ENCODE measurements at places on chromosomes 11 and 22.

DNA sequence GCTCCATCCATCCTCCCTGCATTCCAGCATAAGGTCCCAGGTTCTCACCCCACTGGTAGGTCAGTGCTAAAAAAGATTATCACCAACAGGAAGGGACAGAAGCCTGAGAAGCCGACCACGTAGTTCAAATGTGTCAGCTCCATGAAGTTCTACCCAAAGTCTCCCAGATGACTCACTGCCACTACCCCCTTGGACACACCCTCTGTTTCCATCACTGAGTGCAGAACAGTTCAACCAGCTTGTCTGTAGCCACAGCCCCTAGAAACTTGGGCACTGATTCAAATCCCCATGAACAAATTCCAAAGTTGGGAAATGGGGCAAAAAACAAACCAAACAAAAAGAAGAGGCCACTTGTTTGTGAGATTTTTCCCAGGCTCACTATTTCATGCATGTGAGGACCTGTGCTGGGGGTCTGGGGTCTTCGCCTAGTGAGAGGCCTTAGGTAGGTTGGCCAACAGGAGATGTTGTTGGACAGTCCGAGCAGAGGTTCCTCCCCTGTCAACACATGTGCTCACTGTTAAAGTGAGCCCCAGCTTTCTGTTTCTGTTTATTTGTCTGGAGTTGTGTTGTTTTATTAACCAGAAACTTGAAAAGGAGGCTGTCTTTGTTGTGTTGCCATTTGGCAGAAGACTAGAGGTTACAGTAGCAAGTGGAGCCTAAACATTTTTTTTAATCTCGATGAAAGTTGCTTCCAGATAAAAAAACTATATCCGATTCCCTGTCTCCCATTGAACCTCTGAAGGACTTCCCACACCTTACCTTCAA is 24.2 kb upstream of the FLI1 start:
- DNase-seq: no peak

- DNase-seq: no peak
Observed at GRCh38 chr22:17832665-17833064, 58.4 kb upstream of the BID start.

GRCh38 chr22:25899566-25899965 is 157.6 kb downstream of the MYO18B start:
- DNase-seq: no peak

GRCh38 chr22:44603767-44604166 is 98.2 kb upstream of the PRR5 start:
- DNase-seq: no peak

DNA sequence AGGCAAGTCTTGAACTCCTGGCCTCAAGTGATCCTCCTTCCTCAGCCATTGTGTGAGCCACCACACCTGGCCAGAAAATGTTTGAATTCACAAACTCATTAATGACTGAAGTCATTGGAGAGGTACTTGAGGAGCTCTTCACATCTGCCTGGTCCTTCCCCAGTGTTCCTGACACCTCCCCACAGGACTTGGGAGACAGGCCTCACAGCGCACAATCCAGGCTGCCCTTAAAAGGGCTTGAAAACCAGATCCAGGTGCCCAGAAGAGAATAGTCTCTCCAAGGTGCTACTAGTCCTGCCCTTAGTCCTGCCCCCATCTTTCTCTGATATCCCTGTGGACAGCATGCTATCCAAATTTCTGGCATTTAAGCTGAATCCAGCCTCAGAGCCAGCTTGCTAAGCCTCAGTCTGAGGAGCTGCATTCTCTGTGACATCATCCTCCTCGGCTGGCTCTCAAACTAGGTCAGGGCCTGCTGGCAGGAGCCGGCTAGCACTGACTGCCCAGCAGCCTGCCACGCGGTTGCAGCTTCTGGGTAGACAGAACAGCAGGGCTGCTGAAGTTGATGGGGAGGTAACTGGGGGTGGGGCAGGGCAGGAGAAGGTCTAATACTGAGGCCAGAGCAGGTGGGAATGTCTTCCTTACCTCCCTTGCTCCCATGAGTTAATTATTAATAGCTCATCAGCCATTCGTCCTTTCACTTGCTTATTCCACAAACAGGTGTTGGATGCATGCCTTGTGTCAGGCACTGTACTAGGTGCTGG is 35.3 kb upstream of the NECTIN1 start:
- DNase-seq: no peak

- no peak for DNase-seq
Observed at GRCh38 chr11:72591785-72592502, 82.3 kb downstream of the PDE2A start.

- no peak for DNase-seq
Observed at GRCh38 chr11:11397036-11397415, 44.0 kb upstream of the CSNK2A3 start.

- DNase-seq: no peak
Observed at GRCh38 chr11:103433386-103434072, 324.3 kb downstream of the DYNC2H1 start.

DNA sequence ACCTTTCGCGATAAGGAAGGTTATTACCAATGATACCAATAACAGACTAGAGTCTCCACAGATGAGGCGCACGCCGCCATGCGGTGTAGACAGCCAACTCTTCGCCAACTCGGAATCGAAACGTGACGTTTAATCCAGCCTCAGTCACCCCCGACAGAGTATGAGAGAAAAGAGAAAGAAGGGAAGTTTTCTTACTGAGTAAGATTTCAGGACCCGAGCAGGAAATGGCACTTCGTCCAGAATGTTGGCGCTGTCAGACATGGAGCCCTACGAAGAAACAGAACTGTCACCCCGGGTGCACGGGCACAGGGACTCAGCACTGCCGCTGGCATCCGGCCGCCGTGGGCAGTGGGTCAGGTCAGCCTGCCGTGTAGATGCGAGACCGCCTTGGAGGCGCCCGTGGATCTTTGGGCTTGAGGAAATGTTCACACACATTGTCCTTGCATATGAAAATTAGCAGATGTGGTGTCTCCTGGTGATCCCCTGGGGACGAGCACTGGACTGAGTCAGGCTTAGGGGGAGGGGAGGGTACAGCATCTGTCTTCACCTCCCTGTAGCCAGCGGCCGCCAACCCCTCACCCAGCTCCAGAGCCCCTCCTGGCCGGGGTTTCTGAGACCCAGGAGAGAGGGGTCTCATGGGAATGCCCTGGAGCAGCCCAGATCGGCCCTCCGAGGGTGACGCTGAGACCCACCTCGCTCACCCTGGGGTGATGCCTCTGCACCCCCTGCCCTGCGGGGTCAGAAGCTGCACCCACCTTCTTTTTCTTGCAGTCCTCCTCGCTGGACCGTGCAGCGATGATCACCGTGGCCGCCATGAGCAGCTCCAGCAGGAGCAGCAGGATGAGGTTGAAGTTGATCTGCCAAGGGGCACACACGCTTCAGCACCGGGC is 8.3 kb downstream of the MLC1 start:
- DNase-seq: peak; percentile 84

GRCh38 chr11:130310622-130311021 is 4.1 kb downstream of the ZBTB44 start:
- DNase-seq: no peak

- peak; percentile 86 for DNase-seq
Observed at GRCh38 chr22:44412136-44412731, 85.8 kb downstream of the RTL6 start.

GRCh38 chr11:119403021-119403420 is 20.0 kb downstream of the THY1 start:
- no peak for DNase-seq

- no peak for DNase-seq
Observed at GRCh38 chr22:46185283-46185682, 35.0 kb downstream of the PPARA start.

DNA sequence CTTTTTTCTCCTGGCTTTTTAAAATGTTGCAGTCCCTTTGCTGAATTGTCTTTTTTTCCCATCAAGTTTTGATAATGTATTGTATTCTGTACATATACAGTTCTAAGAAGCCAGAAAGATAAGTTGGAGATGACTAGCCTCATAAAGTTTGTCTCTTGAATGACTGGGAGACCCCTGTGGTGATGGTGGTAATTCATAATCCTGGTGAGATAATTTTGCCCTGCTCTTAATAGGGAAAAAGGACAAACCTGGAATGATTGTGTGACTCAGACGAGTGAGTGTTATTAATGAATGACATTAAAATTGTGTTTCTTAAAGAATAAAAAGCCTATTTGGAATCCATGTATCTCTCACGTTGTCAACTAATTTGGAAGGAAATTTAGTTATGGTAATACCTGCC is 1.2 kb downstream of the HIKESHI start:
- no peak for DNase-seq

- peak; percentile 90 for DNase-seq
Observed at GRCh38 chr22:49961601-49962011, 1.0 kb downstream of the PIM3 start.

- DNase-seq: no peak
Observed at GRCh38 chr11:128018692-128019091, 568.7 kb downstream of the ETS1 start.

DNA sequence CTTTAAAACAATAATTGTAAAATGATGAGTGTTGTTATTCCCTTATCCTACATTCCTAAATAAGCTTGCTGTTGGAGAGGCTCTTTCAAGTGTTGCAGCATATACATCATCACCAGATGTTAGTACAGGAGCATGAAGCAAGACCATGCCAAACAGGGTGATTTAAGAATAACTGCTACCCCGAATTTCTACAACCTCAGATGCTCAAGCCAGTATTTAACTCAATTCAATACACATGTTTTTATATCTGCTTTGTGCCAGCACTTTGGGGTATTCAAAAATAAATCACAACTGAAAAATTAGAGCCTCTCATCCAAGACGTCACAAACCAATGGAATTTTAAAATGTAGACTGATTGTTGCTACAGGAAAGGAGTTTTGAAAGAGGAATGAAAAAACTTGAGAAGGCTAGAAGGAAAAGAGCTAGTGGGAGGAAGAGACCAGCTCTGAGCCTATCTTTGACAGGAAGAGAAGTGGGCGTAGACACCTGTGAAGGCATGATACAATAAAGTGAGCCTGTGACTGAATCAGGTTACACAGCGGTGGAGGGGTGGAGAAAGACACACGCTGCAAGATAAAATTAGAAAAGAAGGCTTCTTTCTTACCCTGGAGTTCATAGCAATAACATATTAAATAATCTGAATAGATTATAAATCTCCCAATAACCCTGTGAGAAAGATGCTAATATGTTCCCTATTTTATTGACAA is 95.8 kb downstream of the DLG2 start:
- DNase-seq: no peak

DNA sequence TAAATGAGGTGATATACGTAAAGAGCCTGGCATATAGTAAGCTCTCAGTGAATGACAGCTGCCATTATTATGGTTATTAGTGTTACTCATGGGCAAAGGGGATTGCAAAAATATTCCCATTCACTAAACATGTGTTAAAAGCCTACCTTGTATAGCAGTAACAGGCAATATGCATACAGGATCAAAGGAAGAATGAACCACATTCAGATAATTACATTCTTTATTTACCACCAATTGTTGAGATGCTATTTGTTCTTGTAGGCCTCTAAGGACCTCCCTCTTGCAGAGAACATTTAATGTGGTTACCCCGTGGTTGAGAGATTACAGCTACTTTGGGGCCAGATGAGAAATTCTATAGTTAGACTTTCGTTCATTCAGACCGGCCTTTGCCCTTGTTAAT is 82.7 kb upstream of the DRD2 start:
- no peak for DNase-seq

- no peak for DNase-seq
Observed at GRCh38 chr11:114208377-114208776, 87.8 kb upstream of the NNMT start.

- DNase-seq: no peak
Observed at GRCh38 chr11:45269678-45270077, 16.5 kb downstream of the SYT13 start.

- no peak for DNase-seq
Observed at GRCh38 chr11:2362414-2362813, 14.7 kb upstream of the CD81 start.

- no peak for DNase-seq
Observed at GRCh38 chr11:66595245-66595904, 2.4 kb downstream of the CCS start.

GRCh38 chr11:124340142-124340447 is 20.1 kb upstream of the OR8D2 start:
- DNase-seq: no peak

GRCh38 chr22:45903355-45904135 is 73.4 kb downstream of the WNT7B start:
- no peak for DNase-seq

GRCh38 chr11:66365711-66366619 is 5.6 kb downstream of the SLC29A2 start:
- no peak for DNase-seq

DNA sequence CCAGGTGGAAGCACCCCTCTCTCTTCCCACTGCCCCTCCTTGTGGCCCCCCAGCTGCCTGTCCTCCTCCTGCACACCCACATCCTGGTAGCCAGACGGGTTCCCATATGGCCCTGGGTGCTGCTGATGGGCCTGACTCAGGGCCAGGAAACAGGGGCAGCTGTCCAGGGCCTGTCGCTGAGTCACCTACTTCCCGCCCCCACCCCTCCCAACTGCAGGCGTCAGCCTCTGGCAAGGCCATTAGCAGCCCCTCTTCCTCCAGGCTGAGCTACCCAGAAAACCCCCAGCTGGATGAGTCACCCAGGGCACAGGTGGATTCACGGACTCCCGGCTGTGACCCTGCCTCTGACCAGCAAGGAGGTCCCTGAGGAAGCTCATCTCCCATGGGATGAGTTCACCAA is 6.9 kb upstream of the GAL start:
- peak; percentile 80 for DNase-seq

Measured in mesenteric fat pad (tissue), 1 donor.